Adrenal gland (tissue), 19 donors: ENCODE measurements at places on chromosomes 16 and 17. TPM values are rescaled to one million over a fixed set of nuclear protein-coding genes. Genes with fewer than 3 reads are reported as not detected.

The ITGAX gene
- 1.4 TPM for total RNA-seq

DNA sequence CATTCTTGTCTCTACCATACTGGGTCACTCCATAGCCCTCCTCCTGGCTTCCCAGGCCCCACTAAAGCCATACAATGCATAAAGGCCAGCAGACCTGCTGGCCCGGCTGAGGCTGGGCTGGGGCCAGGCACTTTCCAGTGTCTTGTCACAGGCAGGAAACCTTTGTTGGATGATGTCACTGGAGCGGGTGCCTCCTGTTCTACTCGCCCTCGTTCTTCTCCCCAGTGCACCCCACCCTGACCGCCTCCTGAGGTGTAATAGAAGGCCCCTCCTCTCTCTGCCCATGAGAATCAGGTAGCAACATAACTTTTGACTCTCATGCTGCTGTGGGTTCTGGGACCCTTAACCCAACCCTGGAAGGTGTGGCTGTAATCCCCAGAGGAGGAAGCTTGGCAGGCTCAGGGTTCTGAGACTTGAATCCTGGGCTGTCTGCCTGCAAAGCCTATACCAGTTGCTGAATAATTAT, 54.2 kb upstream of the IL34 start:
- H3K27me3 ChIP-seq: no peaks in the 10 kb centered on the region
- no peaks in the 10 kb centered on the region for H3K36me3 ChIP-seq
- no peak overlapping the region for H3K4me3 ChIP-seq
- H3K27ac ChIP-seq: peak overlapping the region; percentile 54
- peak; percentile 55 for DNase-seq

DNA sequence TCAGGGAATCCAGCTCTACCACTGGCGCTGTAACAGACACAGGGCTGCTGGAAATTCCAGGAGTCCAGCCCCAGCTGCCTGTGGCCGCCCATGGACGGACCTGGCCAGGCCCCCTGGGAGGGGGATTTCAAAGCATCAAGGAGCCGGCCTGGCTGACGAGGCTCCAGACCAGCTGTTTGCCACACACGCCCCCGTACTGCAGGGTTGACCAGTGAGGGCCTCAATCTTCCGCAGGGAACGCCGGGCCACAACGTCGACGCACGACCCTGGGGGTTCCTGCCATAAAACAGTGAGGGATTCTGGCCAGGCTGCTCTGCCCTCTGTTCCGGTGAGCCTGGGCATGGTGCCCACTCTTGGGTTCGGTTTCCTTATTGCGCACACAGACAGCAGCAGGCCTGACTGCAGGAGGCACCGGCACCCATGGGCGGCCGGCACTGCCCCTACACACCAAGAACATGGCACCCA, 3.7 kb downstream of the LMF1 start:
- H3K4me1 ChIP-seq: peaks cover 20% of the 10 kb centered on the region
- H3K27ac ChIP-seq: no peak overlapping the region
- DNase-seq: no peak
- no peaks in the 10 kb centered on the region for H3K36me3 ChIP-seq

The CAPN15 gene
- 42.9 TPM for total RNA-seq

- H3K27ac ChIP-seq: no peak overlapping the region
- H3K36me3 ChIP-seq: no peaks in the 10 kb centered on the region
- peaks cover 31% of the 10 kb centered on the region for H3K4me1 ChIP-seq
- DNase-seq: no peak
- H3K4me3 ChIP-seq: no peak overlapping the region
Observed at GRCh38 chr17:28142305-28142704, 99.8 kb downstream of the NLK start.

- peak overlapping the region; percentile 78 for H3K27ac ChIP-seq
- no peaks in the 10 kb centered on the region for H3K27me3 ChIP-seq
- peaks cover 36% of the 10 kb centered on the region for H3K4me1 ChIP-seq
- peaks cover 7% of the 10 kb centered on the region for H3K36me3 ChIP-seq
- H3K4me3 ChIP-seq: no peak overlapping the region
Observed at GRCh38 chr16:67770346-67770991, 35.9 kb downstream of the RANBP10 start.

The RPTOR gene
- 27.5 TPM for total RNA-seq

The SMYD4 gene
- total RNA-seq: 10.2 TPM

DNA sequence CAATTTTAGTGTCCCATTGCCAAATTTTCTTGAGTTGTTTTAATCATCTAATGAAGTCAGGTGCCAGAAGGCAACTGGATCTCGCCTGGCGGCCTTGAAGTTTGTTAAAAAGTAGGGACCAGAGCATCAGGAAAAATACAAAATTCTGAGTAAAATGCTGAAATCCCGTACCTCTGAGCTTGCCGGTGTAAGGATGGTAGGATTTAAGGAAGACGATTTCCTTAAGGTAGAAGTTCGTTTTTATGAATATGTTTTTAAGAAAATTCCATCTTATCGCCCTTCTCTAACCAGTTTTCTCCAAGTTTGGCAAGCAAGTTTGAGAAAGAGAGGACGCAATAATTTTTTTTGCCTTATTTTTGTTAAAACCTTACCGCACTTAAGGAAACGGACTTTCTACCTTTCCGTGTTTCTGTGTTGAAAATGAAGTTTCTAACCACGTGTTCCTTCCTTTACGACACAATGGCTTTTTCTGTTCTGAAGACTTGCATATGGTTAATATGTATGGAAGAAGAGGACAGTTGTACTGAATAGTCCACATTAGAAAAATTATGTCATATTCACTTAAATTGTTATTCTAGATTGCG, 748 bp downstream of the ATF7IP2 start:
- no peaks in the 10 kb centered on the region for H3K27me3 ChIP-seq
- H3K4me1 ChIP-seq: peaks cover 5% of the 10 kb centered on the region
- peak overlapping the region; percentile 57 for H3K4me3 ChIP-seq
- no peaks in the 10 kb centered on the region for H3K36me3 ChIP-seq
- DNase-seq: no peak
- H3K27ac ChIP-seq: peak overlapping the region; percentile 83

The ZNF267 gene
- total RNA-seq: 8.4 TPM

- H3K4me3 ChIP-seq: no peak overlapping the region
- H3K27ac ChIP-seq: no peak overlapping the region
- no peak for DNase-seq
- no peaks in the 10 kb centered on the region for H3K27me3 ChIP-seq
Observed at GRCh38 chr16:87926246-87927194, 9.8 kb downstream of the CA5A start.

DNA sequence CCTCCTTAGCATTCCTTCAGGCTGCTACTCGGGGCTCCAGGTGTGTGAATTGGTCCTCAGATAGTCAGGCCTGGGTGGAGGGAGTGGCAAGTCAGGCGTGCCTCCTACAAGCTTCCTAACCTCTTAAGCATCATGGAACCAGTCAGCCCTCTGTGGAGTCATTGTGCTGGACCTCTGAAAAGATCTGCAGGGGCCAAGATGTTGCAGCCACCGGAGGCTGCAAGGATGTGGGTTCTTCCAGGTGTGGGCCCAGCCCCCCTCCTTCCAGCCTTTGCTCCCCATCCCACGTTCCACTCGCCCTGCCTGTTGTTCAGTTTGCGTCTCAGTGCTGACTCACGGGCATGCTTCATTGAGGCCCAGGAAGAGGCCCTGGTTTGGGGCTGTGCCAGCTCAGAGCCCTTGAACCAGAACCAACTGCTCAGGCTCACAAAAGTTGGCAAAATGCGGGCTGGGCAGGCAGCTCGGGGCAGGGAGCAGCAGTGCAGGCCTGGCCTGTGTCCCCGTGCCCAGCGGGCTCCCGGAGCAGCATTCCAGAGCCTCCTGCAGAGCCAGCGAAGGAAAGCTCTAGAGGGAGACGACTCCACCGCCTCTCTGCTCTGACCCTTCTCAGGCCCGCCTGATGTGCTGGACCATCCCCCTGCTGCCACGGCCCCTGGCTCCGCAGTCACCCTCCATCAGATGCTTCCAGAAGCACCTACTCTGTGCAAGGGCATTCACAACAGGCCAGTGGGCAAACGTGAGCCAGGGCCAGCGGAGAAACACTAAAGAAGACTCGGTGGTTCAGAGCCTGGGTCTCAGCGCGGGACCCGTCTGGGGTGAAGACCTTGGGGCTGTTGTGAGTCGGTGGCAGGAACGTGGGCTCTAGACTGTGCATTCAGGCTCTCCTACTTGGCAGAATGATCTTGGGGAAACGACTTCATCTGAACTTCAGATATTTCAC, 7.5 kb downstream of the LDHD start:
- H3K4me1 ChIP-seq: peaks cover 79% of the 10 kb centered on the region
- H3K27me3 ChIP-seq: no peaks in the 10 kb centered on the region
- no peaks in the 10 kb centered on the region for H3K36me3 ChIP-seq
- peak; percentile 98 for DNase-seq
- H3K4me3 ChIP-seq: no peak overlapping the region

The PRR29 gene
- total RNA-seq: 0.84 TPM

The SEZ6L2 gene
- 44.4 TPM for total RNA-seq

The DOC2B gene
- 2.6 TPM for total RNA-seq

- H3K4me1 ChIP-seq: no peaks in the 10 kb centered on the region
- no peak for DNase-seq
- H3K36me3 ChIP-seq: no peaks in the 10 kb centered on the region
- H3K27ac ChIP-seq: no peak overlapping the region
Observed at GRCh38 chr17:81197409-81197795, 25.4 kb downstream of the CEP131 start.

GRCh38 chr17:78567991-78568390, 9.2 kb downstream of the DNAH17 start:
- H3K27ac ChIP-seq: no peak overlapping the region
- H3K4me3 ChIP-seq: no peak overlapping the region
- no peaks in the 10 kb centered on the region for H3K4me1 ChIP-seq
- DNase-seq: no peak
- H3K36me3 ChIP-seq: no peaks in the 10 kb centered on the region
- H3K27me3 ChIP-seq: no peaks in the 10 kb centered on the region

DNA sequence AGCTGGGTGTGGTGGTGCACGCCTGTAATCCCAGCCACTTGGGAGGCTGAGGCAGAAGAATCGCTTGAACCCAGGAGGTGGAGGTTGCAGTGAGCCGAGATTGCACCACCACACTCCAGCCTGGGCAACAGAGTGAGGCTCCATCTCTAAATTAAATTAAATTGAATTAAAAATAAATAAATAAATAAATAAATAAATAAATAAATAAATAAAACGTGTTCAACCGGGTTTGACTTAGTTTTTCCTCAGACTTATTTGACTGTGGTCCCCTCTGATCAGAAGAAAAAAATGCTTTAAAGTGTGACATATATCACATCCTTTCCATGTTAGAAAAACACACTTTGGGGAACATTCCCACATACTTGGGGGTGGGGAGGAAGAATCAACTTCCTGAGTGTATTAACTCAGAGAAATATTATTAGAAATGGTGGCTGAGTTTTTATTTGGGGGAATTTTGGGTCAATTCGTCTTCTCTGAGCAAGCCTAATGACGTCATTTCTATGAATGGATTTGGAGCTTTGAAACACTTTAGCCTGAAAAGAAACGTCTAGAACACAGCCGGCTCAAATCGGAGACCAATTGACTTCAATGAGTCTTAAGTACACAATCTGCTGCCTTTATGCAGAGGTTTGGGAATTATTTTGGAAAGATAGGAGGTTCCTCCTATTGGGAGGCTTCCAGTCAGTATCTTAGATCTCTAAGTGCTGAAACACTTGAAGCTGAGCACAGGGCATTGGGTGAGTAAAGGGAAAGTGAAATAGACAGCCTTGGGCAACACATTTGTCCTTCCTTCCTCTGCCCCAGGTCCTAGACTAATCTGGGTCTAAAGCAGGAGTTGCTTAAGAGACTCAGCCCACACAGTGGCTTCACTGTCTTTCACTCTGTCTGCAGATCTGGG, 132.6 kb downstream of the PITPNC1 start:
- no peak overlapping the region for H3K4me3 ChIP-seq
- peak overlapping the region; percentile 85 for H3K27ac ChIP-seq
- H3K4me1 ChIP-seq: no peaks in the 10 kb centered on the region
- no peaks in the 10 kb centered on the region for H3K27me3 ChIP-seq
- no peaks in the 10 kb centered on the region for H3K36me3 ChIP-seq

The TRIM72 gene
- not detected for total RNA-seq

The HOXB5 gene
- 3.4 TPM for total RNA-seq

The CRHR1 gene
- not detected for total RNA-seq

The MT3 gene
- total RNA-seq: 48.2 TPM

- no peak for DNase-seq
- H3K27ac ChIP-seq: no peak overlapping the region
- no peaks in the 10 kb centered on the region for H3K36me3 ChIP-seq
- H3K4me1 ChIP-seq: no peaks in the 10 kb centered on the region
- H3K27me3 ChIP-seq: no peaks in the 10 kb centered on the region
- no peak overlapping the region for H3K4me3 ChIP-seq
Observed at GRCh38 chr16:16988963-16989362, 481.8 kb downstream of the XYLT1 start.

The KRT24 gene
- total RNA-seq: not detected

DNA sequence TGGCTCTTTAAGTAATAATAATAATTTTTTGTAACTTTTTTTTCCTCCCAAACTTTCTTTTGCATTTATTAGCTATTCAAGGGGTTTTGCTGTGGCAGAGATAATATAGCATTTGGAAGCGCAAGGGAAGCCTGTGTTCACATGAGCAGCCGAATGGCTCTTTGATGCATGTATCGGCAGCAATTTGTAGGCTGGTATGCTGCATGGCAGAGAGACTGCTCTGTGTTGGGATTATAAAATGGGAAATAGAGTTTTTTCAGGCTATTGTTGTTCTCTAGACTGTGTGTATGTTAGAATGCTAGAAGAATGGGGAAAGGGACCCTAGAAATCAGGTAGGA, 94.6 kb upstream of the SALL1 start:
- no peak for DNase-seq
- no peaks in the 10 kb centered on the region for H3K4me1 ChIP-seq
- H3K4me3 ChIP-seq: no peak overlapping the region
- no peaks in the 10 kb centered on the region for H3K27me3 ChIP-seq
- H3K27ac ChIP-seq: no peak overlapping the region
- H3K36me3 ChIP-seq: no peaks in the 10 kb centered on the region

The NPIPB4 gene
- 45.1 TPM for total RNA-seq

The NLE1 gene
- 10.1 TPM for total RNA-seq

GRCh38 chr17:7834542-7834956, 532 bp downstream of the KDM6B start:
- H3K27ac ChIP-seq: peak overlapping the region; percentile 99
- H3K27me3 ChIP-seq: no peaks in the 10 kb centered on the region
- peak overlapping the region; percentile 75 for H3K4me3 ChIP-seq

DNA sequence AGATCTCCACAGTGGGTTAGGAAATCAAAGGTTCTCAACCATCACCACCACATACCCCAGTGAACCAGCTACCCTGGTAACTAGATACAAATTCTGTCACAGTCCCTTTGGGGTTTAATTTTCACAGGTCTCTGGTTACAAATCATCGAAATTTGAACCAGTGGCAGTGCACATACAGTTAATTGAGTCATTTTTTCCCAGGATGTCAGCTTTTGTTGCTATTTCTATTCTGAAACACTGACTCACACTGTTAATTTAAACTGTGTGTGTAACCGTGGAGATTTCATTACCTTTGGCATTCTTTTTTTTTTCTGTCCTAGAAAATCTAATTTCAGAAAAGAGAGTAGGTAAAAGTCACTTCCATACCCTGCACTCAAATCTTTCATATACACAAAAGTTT, 511.5 kb downstream of the TOX3 start:
- H3K36me3 ChIP-seq: no peaks in the 10 kb centered on the region
- no peak overlapping the region for H3K4me3 ChIP-seq
- H3K27me3 ChIP-seq: no peaks in the 10 kb centered on the region
- no peaks in the 10 kb centered on the region for H3K4me1 ChIP-seq
- no peak overlapping the region for H3K27ac ChIP-seq

GRCh38 chr16:67240506-67240905, 6.8 kb downstream of the FHOD1 start:
- no peaks in the 10 kb centered on the region for H3K27me3 ChIP-seq
- peaks cover 54% of the 10 kb centered on the region for H3K4me1 ChIP-seq
- H3K27ac ChIP-seq: peak overlapping the region; percentile 73
- no peak overlapping the region for H3K4me3 ChIP-seq
- H3K36me3 ChIP-seq: peaks cover 40% of the 10 kb centered on the region
- no peak for DNase-seq

The BEAN1 gene
- total RNA-seq: not detected

The QRICH2 gene
- total RNA-seq: 1.0 TPM
